Stimulated activated CD4-positive, alpha-beta T cell treated with anti-CD3 and anti-CD28 coated beads, TNF-alpha, amount 100 ng/mL, for 1 hour (primary cell): ENCODE measurements at places on chromosomes 5 and 9.

GRCh38 chr5:37954561-37954960, 114.7 kb upstream of the GDNF start:
- DNase-seq: no peak

- no peak for DNase-seq
Measured at GRCh38 chr5:139712412-139712811, 64.3 kb downstream of the CXXC5 start.

- DNase-seq: no peak
Measured at GRCh38 chr5:132826424-132827082, 3.9 kb downstream of the SHROOM1 start.

DNA sequence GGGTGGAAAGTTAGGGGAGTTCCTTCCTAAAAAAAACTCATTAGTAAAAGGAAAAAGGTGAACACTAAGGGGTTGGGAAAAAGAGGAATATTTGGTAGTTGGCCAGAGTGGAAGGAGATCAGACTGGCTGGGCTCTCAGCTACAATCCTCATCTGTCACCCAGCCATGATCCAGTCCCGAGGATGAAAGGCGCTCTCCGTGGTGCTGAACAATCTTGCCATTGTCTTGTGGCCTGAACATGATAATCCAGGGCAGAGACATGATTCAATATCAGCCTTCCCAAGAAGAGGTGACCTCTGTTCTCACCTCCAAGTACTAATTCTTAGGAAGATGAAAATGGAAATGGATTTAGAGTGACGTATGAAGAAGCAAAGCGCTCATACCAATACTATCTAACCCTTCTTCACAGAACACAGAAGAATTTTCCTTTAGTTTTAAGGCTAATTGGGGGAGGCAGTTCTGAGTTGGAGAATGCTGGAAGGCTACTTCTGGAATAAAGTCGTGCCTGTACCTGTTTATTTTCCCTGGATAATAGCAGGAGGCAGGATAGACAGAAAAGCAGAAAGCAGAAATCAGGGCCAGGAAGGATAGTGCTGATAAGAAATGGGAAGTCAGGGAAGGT, 36.6 kb upstream of the MYORG start:
- DNase-seq: no peak

- no peak for DNase-seq
Measured at GRCh38 chr5:171010086-171010485, 148.3 kb downstream of the RANBP17 start.

DNA sequence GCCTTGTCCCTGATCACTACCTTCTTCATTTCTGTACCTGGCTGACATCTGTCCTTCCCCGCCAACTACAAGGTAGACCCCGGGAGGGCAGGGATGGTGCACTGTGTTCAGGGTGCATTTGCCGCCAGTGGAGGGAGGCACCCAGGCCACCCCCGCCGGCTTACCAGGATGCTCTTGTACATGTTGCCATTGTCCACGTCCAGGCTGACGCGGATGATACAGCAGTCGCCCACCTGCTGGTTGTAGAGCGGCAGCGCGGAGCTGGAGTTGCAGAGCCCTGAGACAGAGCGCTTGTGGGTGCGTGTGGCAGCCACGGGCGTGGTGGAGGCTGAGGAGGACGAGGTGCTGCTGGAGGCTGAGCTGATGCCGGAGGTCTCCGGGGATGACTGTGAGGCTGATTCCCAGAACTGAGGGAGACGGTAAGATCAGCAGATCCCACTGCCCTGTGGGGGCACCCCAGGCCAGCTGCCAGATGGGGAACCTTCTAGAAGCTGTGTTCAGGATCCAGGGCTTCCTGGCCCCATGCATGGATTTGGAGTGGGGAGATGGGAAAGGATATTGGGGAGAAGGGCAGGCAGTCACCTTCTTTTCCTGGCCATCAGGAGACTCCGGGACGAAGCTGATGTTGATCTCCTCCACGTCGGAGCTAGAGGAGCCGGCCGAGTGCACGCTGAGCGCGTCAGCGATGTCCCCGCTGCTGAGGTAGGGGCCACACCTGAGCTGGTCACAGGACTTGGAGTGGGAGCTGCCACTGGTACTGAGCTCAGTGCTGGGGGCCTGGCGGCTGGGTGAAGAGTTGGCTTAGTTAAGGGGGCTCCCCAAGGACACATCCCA, 19.5 kb downstream of the RALGDS start:
- DNase-seq: no peak

GRCh38 chr5:179696603-179697002, 2.2 kb upstream of the CANX start:
- no peak for DNase-seq

GRCh38 chr5:14408969-14409586, 172.5 kb upstream of the OTULINL start:
- DNase-seq: no peak

DNA sequence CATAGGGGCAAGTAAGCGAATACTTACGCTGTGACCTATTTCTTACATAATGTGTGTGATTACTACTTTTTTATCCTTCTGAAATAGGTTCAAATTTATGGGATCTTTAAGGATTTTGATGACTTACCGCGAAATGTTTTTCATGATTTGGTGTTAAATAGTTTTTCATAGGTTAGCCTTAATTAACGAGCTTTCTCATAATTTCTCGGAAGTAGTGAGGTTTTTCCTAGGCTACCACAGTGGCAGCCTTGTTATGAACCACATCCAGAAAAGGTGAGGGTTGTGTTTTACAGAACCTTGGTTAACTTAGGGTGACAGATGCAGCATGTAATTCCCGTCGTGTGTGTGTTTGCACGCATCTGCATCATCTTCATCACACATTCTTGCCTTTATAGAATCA, 1.3 kb downstream of the SH3GL2 start:
- no peak for DNase-seq

DNA sequence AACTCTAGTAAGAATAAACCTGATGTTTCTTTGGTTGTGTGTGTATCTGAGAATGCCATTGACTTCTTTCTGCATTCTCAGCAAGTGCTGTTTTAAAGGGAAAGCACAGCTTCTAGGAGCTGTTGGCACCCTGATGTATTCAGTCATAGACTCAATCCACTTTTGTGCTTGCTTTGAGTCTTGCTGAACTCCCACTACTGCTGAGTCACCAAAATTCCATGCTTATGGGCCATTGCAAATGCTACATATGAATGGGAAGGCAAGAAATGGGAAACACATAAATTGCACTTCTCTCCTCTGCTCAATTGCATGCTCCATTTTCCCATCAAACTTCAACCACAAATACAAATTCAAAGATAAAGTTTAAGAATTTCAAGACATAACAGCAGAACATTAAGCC, 9.8 kb upstream of the FTMT start:
- DNase-seq: no peak

DNA sequence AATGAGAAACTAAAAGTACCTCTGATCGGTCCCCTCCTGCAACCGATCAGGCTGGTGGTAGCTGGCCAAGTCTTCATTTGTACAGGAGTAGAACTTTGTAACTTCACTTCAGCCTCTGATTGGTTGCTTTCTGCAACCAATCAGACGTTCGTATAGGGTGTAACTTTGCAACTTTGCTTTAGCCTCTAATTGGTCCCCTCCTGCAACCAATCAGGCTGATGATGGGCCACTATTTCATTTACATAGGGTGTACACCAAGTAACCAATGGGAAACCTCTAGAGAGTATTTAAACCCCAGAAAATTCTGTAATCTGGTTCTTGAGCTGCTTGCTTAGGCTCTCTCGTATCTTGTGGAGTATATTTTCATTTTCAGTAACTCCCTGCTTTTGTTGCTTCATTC, 445.5 kb downstream of the MED10 start:
- DNase-seq: no peak

DNA sequence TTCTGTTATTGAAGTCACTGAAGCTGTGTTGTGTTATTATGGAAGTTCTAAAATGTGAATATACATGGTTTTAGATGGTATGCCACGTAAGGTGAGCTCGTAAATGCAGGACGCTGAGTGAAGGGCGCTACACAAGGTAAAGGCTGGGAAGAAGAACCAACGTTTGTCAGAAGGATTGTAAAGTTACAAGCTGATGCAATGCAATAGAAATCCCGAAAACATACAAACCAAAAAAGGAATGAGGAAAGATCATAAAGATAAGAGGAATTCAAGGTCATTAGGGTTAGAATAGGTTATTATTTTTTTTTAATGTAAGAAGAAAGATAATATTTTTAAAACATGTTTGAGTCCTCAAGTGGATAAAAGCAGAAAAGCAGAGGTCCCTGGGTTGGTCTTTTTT, 538.6 kb downstream of the CDH12 start:
- DNase-seq: no peak

DNA sequence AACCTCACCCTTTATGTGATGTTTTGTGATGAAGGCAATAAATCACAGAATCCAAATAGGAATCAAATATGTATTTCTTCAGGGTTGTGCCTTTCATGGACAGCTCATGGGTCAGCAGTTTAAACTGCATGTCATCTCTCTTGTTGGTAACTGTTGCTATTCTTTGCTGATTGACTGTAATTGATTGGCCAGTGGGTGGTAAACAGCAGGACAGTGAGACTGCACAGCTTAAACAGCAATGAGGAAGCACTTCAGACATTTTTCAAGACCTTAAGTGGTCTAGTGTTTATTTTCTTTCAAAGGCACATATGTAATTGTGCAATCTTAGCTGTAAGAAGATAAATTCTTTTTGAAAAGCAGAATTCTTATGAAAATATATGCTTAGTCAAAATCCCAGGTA, 260.5 kb downstream of the COX7C start:
- no peak for DNase-seq

DNA sequence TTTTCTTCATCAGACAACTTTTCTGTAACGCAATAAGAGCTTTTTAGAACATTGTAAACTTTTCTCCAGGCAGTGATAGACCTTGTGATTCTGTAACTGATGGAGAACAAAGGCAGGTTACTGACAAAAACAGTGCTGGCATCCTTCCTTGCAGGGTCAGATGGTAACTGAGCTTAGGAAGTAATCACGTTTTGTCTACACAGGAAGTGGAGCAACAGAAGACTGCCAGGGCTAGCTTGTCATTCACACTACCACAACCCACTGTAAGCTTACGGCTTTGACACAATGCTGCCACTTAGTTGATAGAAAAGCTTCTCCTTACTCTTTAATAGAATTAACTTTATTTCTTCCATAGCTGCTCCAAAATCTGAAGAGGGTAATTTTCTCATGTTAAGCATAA, 46.8 kb downstream of the FBN2 start:
- no peak for DNase-seq

DNA sequence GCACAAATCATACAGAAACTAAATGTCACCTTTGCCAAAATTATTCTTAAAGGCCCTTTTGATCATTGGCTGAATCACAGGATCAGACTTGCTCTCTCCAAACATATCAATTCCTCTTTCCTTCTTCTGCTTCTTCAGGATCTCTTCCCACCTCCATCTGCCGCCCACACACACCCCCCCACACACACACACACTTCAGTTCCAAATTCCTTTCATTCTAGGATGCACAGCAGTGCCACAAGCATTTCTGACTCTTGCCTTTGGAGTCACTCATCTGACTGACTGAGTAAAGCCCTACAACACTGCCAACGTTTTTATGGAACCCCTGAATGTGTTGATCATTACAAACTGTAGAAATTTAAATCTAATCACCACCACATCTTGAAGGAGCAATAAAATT, 22.9 kb downstream of the DNAH5 start:
- no peak for DNase-seq

DNA sequence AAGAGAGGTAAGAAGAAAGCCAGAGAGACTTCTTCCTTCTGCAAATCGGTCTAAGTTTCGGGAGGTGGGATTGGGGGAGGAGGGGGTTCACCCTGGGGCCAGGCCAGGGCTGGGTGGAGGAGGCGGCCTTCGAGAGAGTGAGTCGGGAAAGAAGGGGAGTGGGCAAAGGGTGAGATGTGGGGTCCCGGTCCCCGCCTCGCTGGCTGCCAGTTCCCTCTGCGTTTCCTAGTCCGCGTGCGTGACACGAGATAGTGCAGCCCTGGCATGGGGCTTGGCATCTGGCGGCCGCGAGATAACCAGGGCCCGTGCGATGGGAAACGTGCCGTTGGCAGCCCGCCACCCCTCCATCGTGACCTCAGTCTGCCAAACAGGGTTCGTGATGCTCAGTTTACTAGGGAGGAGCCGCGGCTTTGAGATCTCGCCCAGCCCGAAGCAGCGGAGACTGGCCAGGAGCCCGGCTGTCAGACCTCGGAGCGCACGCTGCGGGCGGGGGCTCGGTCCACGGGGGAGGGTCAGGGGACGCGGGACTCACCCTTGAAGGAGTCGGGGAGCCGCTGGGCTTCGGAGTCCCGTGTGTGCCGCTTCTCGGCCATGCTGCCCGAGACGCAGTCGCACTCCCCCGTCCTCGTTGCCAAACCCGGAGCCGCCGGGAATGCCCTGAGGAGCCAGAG, at the start of gene STOM:
TSS of gene STOM (minus strand) at position 656 of the 671 bp plus-strand sequence. CDS start at position 593, 63 bp downstream.
- peak; percentile 24 for DNase-seq

DNA sequence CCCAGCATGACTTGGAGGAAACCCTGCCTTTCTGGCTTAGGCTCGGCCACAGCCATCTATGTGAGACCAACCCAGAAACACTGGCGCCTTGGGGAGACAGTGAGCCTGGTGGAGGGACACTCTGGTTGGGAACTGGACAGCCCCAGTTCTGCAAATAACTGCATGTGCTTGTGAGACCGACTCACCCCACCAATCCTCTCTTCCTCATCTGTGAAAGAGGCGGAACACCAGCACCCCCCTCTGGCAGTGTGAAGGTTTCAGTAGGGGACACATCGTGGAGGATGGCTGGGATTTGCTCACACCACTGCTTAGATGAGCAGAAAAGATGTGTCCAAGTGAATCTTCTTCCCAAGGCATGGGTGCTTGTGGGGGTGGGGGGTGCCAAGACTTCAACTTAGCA, 43.4 kb upstream of the N4BP3 start:
- no peak for DNase-seq

DNA sequence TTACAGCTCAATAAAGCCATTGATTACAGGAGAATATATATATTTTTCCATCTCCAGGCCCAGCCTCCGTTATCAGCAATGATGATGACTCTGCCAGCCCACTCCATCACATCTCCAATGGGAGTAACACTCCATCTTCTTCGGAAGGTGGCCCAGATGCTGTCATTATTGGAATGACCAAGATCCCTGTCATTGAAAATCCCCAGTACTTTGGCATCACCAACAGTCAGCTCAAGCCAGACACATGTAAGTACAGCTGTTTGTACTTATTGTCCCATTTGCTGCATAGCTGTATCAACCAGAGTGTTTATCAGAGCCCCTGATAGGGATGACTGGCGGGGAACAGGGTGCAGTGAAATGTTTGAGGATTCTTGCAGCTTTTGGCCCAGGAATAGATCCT, 197.7 kb downstream of the NTRK2 start:
- DNase-seq: no peak

- no peak for DNase-seq
Measured at GRCh38 chr5:80919678-80920196, 40.4 kb upstream of the RASGRF2 start.

DNA sequence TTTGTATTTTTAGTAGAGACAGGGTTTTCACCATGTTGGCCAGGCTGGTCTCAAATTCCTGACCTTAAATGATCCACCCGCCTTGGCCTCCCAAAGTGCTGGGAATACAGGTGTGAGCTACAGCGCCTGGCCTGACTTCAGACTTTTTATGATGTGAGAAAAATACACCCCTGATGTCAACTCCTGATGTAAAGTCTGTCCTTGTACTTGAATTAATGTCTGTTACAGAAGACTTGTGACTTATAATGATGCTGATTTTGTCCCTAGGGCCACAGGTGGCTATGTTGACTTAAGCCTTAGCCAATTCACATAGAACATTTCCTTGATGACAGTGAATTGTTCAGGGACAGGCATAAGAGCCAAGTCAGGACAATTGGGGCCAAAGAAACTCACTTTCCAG, 42.5 kb upstream of the MELK start:
- DNase-seq: no peak

- DNase-seq: no peak
Measured at GRCh38 chr9:119280740-119281485, 88.3 kb downstream of the BRINP1 start.
